ENCODE measurements at places on chromosomes 6 and 20.

DNA sequence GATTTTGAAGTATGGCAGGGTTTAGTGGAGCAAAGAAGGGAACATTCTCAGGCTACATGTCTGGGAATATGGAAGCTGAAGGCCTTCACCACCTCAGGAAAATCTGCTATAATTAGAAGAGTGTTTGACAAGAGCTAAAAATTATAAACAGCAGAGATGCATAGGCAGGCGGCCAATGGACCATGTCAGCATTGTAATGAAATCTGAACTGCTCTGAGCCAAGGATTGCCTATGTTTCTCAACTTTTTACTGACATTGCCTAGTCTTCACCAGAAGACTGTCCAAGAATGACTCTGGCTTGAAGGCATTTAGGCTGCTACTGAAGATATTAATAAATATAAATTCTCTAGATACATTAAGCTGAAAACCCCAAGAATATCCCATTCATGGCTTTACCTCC lies 84.1 kb downstream of the C6orf52 start:
- no peak for DNase-seq

DNA sequence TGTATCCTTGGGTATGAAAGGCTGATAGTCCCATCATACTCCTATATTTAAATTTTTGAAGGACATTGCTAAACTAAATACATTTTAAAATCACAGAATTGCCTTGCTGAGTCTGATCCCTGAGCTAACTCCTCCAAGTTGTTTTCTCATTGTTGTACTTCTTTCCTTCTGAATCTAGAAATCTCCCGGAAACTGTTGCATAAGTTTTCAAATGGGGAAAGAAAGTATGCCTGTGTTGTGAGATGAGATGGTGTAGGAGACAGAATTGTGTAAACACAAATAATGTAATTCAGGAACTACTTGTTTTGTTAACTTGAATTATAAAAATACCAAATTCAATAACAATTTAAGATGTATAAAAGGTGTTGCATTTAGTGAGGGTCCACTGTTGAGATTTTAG lies 7.3 kb downstream of the PNRC1 start:
- no peak for DNase-seq

DNA sequence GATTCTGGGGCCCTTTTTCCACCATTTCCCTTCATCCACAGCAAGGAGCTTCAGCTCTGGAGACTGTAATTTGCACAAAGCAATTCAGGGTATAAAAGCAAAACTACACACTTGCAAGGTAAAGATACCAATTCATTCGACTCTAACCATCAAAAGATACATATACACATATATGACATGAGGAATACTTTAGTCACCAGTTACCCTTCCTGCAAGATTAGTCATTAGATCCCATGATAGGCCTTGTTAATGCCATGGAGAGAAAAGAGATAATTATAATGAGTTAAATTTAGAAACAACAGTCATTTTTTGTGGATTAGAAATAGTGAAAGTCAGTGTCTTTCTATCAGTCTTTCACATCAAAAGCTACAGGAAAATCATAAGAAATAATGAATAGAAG lies 204.2 kb downstream of the KCNQ5 start:
- no peak for DNase-seq

- DNase-seq, result no peak
Measured at GRCh38 chr6:16358531-16359138, 120.2 kb downstream of the GMPR start.

DNA sequence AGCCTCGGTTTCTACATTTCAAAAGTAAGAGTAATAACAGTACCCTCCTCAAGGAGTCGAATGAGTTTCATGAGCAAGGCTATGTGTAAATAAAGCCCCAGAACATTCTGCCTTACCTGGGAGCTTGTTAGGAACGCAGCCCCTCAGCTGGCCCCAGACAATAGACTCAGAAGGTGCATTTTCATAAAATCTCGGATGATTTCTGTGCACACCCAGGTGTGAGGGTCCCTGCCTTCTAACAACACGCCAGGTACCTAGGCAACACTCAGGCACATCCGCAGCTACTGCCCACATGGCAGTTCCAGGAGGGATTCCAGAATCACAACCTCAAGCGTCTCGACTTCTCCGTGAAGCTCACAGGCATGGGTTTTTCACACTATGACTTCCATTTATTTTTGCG lies 226.5 kb upstream of the CDH4 start:
- no peak for DNase-seq

- DNase-seq, result no peak
Measured at GRCh38 chr20:41169162-41169690, 31.9 kb downstream of the PLCG1 start.

DNA sequence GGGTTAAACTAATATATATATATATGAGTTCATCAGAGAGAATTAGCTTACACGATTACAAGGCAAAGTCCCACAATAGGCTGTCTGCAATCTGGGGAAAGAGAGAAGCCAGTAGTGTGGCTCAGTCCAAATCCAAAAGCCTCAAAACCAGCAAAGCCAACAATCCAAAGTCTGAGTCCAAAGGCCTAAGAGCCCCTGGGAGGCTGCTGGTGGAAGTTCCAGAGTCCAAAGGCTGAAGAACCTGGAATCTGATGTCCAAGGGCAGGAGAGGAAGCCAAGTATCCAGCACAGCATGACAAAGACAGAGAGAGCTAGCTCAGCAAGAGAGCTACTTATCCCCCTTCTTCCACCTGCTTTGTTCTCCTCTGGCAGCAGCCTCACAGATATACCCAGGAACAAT lies 274.7 kb upstream of the ID4 start:
- no peak for DNase-seq
